ENCODE measurements at places on chromosomes 3 and 15.

GRCh38 chr3:877001-877400 lies 215.8 kb upstream of the CNTN6 start:
- no peak for DNase-seq

DNA sequence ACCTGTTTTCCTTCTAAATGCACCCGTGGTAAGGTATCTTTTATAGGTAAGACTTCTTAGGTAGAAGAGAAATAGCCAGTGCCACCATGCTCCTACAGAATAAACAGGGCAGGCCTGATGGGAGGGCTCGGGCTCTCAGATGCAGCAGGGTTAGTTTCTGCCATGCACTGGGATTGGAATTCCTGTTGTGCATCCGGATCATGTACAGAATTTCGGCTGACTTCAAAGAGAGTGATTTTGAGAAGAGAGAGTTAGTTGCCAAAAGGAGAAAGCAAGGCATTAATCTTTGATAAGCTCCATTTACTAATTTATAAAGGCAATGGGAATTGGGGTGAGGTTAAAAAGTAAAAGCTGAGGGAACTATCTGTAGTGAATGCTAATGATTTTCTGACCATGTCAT lies 211.2 kb downstream of the WDR72 start:
- DNase-seq, result no peak

- DNase-seq, result no peak
Observed at GRCh38 chr3:54307566-54308180, 185.3 kb downstream of the CACNA2D3 start.

DNA sequence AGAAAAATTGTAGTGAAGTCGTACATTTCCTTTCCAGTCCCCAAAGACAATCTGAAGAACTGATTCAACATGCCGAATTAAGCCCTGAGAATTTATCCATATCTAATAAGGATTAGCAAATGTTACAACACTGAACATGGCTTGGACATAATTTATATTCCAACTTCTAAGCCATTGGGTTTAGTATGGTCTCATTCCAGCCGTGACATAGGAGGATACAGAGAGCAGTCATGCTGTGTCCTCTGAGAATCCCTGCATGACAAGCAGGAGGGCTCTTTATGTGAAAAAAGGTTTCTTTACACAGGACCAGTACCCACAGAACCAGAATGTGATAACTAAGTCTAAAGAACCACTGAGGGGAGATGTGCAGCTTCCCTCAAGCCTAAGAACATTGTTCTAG lies 231.9 kb upstream of the WNT5A start:
- DNase-seq, result no peak

GRCh38 chr15:78437107-78437761 lies 782 bp upstream of the IREB2 start:
- no peak for DNase-seq

- DNase-seq, result no peak
Observed at GRCh38 chr3:42712344-42712648, 9.7 kb upstream of the HHATL start.

GRCh38 chr3:57956833-57957174 lies 51.4 kb upstream of the FLNB start:
- DNase-seq, result no peak

DNA sequence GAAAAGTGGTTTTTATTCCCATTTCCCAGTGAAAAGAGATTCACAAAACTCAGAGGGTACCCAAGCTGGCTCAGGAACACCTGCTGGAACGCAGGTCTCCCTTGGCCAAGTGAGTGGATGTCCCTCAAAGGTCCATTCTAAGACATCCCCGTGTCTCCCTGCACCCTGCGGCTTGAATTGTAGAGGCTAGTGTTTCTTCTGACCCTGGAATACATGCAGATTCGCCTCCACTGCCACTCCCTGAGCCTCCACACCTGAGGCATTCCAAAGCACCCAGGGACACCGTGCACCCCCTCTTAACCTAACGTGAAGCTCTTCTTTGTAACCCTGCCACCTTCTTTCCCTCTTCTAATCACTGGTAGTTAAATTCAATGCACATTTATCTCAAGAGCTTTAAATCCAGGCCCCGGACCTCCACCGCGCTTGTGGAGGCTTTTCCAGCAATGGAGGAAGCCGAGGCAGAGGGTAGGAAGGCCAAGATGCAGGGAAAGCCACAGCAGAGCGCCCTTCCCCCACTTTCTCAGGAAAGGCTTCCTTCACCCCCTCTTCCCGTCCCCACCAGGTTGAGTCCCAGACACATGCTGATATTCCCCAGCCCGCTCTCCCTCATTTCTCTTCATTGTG lies 590 bp upstream of the ITGA11 start:
- no peak for DNase-seq

GRCh38 chr3:190810957-190811356 lies 51.5 kb downstream of the GMNC start:
- DNase-seq, result no peak

DNA sequence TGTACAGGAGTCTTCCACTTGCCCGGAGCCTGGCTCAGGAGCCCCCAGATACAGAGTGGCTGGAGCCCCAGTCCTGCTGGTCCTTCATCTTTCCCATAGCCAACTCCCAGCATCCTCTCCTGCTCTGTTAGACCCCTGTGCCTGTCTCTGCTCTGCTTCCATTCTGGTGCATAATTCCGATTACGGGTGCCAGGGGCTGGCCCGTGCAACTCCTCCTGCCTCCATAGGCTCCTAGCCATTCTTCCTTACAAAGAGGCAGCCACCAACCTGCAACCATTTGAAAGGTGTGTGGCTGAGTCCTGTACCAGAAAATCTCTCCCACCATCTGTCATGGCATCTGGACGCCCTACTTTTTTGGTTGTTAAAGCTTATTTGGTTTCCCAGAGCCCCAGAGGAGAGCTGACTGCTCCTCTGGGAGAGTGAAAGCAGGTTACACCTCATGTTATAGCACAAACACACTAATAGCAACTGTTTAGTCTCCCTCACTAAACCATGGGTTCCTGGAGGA lies 5.2 kb upstream of the RAD18 start:
- DNase-seq, result no peak

- DNase-seq, result no peak
Observed at GRCh38 chr15:64146885-64147681, 4.4 kb upstream of the SNX22 start.

DNA sequence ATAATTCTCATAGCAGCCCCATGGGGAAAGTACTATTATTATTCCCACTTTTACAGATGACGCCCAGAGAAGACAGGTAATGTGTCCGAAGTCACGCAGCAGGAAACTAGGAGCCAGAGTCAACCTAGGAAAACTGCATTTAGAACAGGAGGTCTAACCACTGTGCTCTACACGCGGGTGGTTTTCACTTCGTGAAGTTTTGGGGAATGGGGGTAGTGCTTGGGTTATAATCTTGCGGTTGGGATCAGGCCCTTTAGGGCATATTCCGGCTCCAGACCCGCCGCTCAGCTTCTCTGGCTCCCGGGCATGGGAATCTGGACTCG lies 5.2 kb downstream of the TPM1 start:
- no peak for DNase-seq

GRCh38 chr3:4600493-4600892 lies 107.3 kb downstream of the ITPR1 start:
- no peak for DNase-seq

- DNase-seq, result peak; percentile 18
Observed at GRCh38 chr3:158471639-158472294, 99.2 kb upstream of the MLF1 start.

GRCh38 chr15:98906712-98907083 lies 100.9 kb downstream of the PGPEP1L start:
- DNase-seq, result no peak

- DNase-seq, result no peak
Observed at GRCh38 chr3:43692971-43693370, 2.2 kb downstream of the ABHD5 start.

DNA sequence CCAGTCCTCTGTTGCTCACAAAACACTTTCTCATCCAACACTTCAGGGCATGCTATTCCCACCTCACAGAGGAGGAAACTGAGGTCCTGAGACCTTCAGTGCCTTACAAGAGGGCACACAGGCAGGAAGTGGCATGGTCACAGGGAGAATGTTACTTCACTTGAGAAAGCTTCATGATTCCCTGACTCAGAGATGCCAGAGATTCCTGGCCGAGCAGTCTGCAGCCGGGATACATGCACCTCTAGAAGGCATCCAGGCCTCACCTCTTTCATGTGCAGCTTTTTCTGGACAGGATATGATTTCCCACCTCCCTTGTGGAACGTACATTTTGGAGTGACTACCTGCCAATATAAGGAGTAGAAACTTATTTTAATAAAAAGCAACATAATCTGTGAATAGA lies 2.8 kb upstream of the SST start:
- DNase-seq, result no peak

- DNase-seq, result no peak
Observed at GRCh38 chr3:194443901-194444300, 42.9 kb downstream of the ATP13A3 start.

DNA sequence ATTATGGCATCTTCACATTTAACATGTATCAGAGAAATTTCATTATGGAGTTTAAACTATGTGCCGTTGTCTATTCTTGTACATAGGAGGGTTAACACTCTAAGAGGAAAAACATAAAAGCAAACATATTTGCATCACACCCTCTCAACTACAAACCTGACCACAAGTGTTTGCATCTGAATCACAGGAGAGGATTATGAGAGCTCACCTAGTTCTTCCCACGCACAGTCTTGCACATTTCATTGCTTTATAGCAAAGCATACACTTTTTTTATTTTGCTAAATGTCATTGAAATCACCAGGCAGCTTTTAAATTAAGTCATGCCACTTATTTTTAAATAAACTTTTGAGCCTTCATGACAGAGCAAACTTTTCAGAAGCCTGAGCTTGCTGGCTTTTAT lies 12.5 kb downstream of the TRAT1 start:
- no peak for DNase-seq

DNA sequence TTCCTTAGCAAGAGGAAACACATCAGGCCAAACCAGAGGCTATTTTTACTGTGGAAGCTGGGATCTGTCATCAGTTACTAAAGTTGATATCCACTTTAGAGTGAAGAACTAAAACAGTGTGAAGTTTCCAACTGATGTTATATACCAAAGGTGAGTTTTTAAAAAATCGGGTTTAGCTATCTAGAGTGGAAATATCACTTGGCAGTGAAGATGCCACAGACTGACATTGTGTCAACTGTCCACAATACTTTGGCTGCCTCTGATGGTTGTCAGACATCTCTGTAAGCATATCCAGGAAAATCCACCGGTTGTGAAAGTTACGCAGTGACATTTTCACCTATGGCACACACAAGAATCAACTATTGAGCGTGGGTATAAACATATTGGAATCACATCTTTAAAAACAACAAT lies 9.2 kb downstream of the ZIC1 start:
- no peak for DNase-seq

DNA sequence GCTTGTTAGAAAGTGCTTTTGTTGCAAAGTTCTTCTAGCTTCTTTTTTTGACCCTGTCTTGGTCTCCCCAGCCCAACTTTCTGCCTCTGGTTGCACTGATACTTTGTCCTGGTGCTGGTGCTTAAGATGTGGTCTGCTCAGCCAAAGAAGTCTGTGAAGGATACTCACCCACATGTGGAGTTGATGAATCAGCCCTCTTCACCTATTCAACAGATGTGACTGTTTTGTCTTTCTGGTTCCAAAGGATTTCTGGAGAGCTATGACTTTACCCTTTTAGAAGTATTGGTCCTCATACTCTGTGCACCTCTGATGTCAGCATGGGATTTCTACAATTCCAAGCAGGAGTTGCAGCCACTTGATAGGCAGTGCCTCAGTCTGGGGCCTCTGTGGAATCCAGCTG lies 84.1 kb downstream of the PCCB start:
- no peak for DNase-seq

GRCh38 chr3:43584043-43584826 lies 37.6 kb downstream of the ANO10 start:
- no peak for DNase-seq

DNA sequence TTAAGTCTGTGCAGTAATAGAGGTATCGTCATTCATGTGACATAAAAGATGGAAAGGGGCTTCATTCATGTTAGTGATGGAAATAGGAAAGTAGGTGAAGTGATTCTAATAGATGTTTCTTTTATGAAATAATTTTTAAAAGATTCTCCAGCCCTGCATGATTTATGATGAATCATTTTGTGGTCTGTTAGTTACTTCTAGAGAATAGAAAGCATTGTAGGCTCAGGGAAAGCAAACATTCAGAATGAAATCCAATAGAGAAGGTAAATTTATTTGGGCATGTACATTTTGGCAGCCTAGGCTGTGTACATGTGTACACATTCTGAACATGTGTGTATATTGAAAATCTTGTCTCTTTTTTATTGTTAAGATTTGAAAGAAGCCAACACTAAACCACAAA lies 23.1 kb downstream of the PPARG start:
- DNase-seq, result no peak

GRCh38 chr3:42182555-42182954 lies 83.4 kb downstream of the CCK start:
- no peak for DNase-seq

DNA sequence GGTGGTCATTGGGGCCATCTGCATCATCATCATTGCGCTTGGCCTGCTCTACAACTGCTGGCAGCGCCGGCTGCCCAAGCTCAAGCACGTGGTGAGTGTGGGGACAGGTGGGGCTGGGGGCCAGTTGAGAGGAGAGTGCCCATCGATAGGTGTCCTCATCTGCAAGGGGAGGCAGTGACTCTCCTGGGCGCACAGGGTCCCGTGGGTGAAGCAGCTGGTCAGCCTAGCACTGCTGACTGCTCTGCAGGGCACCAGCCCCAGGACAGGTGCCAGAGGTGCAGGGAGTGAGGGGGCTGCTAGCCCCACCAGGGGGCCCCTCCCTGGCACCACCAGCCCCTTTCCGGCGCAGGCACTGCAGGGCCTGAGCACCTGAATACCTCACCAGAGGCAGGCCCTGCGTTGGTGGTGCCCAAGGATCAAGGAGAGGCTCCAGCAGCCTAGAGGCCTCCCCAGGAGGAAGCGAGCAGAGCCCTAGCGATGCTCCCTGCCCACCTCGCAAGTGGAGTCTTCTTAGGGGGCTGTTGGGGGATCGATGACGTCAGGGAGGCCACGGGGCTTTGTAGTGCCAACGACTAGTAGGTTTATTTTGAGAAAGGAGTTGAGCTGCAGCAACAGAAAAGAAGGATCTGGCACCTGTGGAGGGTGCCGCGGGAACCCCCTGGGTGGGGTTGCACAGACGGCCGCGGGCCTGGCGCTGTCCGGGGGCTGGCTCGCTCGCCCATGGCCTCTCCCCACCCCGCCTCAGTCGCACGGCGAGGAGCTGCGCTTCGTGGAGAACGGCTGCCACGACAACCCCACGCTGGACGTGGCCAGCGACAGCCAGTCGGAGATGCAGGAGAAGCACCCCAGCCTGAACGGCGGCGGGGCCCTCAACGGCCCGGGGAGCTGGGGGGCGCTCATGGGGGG lies 976 bp upstream of the ABTB1 start:
- DNase-seq, result no peak

GRCh38 chr15:41919954-41920538 lies 26.2 kb upstream of the SPTBN5 start:
- no peak for DNase-seq

DNA sequence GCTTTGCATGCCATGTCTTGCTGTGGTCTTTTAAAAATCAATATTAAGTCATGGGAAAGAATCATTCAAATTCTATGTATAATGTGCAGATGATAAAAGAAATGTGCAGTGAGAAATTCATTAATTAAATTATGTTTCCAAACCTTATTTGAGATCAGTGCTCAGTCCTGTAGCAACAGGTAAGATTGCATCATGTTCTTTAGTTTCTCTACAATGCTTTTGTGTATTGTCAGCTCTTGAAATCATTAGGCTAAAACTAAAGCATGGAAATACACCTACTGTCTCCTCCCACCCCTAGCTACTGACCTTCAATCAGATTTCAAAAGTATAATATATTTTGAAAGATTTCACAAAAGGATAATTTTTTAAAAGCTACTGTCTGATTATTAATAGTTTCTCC lies 612.7 kb downstream of the ROBO2 start:
- DNase-seq, result no peak

GRCh38 chr15:83657549-83657948 lies 3.6 kb downstream of the ADAMTSL3 start:
- no peak for DNase-seq

- no peak for DNase-seq
Observed at GRCh38 chr3:16224325-16224724, 40.4 kb downstream of the DPH3 start.
